Hematopoietic multipotent progenitor cell treated with erythropoietin and hydrocortisone succinate and interleukin-3 and kit ligand, for 17 days (in vitro differentiated cells): ENCODE measurements at places on chromosomes 2 and 18.

- no peak for DNase-seq
Observed at GRCh38 chr18:32907648-32908423, 135.0 kb upstream of the KLHL14 start.

GRCh38 chr18:45009756-45010155 lies 329.1 kb downstream of the SETBP1 start:
- no peak for DNase-seq

DNA sequence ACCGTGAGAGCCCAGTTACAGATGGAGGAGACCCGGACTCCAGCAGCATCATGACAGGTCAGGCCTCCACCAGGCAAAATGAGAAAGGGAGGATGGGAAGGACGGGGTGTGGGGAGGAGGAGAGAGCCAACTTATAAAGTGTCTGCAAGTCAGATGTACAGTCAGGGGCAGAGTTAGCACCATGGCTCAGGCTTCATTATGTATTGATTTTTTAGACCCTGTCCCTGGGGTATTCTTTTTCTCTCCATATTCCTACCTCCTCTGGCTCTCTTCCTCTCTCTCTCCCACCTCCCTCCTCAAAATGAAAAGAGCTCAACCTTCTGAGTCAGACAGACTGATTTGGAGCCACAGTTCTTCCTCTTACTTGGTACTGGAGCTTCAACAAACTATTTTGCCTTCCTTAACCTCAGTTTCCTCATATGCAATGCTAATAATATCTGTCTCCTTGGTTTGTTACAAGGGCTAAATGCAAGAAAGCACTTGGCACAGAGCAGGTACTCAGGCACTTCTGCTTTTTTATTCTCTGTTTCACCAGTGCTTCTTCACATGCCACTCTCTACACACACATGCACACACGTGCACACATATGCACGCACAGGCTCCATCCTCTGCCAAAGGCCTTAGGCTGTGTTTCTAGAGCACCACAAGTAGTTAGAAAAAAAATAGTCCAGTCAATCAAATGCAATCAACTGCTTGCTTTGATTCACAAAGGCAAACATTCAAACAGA lies 92.3 kb upstream of the PKDCC start:
- no peak for DNase-seq

DNA sequence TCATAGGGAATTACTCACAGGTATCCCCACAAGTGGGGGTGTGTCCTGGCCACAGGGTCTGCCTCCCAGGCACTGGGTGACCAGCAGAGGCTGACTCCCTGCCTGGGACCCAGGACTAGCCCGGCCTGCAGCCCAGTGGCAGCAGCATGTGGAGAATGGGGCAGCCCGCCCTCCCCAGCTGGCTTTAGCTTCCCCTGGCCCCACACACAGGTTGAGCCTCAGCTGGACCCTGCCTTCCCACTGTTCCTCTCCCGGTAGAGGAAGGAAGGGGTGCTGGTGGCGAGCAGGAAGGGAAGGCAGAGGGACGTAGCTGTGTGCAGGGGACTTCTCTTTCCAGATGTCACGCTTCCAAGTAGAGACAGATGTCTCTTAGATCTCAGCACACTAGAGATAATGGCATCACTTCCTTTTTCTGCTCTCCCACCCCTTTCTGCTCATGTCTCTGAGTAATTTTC lies 51.4 kb downstream of the EMILIN2 start:
- no peak for DNase-seq

DNA sequence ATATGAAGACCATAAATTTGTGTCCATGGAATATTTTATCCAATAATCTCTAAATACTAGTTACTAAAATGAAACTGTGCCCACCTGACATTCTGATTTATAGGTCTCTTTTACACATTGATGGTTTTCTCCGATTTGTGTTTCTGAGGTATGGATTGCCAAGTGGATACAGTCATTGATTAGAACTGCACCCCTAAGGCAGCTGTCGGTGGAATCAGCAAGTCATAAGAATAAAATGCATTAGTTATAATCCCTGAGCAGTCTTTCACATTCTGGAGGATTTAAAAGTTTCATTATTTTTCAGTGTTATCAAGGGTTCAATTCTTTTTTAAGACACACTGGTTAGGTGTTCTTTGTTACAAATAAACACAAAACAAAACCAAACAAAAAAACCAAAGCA lies 6.0 kb downstream of the CAVIN2 start:
- DNase-seq, result no peak

- no peak for DNase-seq
Observed at GRCh38 chr18:25081001-25081400, 271.0 kb downstream of the ZNF521 start.

GRCh38 chr2:49111456-49111855 lies 42.9 kb downstream of the FSHR start:
- DNase-seq, result no peak

- DNase-seq, result no peak
Observed at GRCh38 chr2:58494071-58494501, 253.0 kb upstream of the FANCL start.

- DNase-seq, result no peak
Observed at GRCh38 chr2:113209011-113209645, 35.4 kb downstream of the PSD4 start.

- DNase-seq, result no peak
Observed at GRCh38 chr18:7476386-7476785, 90.7 kb upstream of the PTPRM start.

DNA sequence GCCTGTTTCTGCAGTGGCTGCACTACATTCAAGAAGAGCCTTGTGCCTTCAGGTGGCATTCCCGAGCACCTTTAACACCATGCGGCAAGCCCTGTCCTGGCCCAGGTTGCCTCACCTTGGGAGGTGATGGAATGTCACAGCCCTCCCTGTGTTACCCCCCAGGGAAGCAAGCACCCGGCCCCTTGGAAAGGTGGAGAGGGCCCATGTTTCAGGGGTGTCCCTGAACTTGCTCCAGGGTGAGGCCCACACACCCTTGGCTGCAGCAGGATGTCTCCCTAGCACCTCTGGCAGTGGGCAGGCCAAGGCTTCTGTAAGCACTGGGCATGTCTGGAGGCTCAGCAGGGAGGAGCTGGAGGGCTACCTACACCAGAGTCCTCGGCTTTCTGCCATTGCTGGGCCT lies 29.3 kb upstream of the ACAA2 start:
- no peak for DNase-seq

- no peak for DNase-seq
Observed at GRCh38 chr2:78699696-78700095, 325.8 kb upstream of the REG3G start.

DNA sequence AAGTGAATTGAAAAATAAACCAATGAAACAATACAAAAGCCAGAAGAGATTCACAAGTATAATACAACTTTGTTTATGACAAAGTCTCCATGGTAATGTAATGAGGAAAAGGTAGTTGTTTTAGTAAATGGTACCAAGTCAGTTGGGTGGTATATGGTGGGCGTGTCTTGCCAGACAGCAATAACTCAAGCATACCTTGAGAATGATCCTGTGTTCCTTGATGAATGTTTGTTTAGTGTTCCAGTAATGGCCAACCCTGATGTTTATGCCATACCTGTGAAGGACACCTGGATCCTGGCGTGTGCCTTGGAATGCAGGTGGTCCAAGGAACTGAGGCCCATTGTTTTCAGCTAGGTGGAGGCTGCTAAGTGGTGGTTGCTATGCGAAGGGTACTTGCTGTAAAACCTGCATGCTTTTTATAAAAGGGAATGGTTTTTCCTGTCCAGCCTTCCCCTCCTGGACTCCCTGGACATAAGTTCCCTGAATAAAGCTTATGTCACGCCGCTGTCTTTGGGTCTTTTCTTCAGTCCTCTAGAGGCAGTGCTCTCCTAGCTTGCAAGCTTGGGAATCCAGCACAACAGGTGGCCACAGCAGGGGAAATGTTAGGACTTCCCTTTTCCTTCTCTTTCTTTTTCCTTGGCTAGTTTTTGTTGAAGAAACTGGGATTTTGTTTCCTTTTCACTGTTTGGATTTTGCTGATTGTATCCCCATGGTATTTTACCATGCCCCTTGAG lies 54.7 kb downstream of the MTA3 start:
- DNase-seq, result no peak

GRCh38 chr2:73293534-73294171 lies at the start of gene EGR4:
Gene EGR4, minus strand, starts transcription at chr2:73293548. Its CDS starts 231 bp downstream, at chr2:73293317.
- no peak for DNase-seq

GRCh38 chr2:187718092-187718491 lies 163.9 kb upstream of the TFPI start:
- no peak for DNase-seq

- DNase-seq, result no peak
Observed at GRCh38 chr2:202432776-202433175, 56.6 kb downstream of the BMPR2 start.

GRCh38 chr2:111638274-111638877 lies 245.6 kb downstream of the ANAPC1 start:
- no peak for DNase-seq

DNA sequence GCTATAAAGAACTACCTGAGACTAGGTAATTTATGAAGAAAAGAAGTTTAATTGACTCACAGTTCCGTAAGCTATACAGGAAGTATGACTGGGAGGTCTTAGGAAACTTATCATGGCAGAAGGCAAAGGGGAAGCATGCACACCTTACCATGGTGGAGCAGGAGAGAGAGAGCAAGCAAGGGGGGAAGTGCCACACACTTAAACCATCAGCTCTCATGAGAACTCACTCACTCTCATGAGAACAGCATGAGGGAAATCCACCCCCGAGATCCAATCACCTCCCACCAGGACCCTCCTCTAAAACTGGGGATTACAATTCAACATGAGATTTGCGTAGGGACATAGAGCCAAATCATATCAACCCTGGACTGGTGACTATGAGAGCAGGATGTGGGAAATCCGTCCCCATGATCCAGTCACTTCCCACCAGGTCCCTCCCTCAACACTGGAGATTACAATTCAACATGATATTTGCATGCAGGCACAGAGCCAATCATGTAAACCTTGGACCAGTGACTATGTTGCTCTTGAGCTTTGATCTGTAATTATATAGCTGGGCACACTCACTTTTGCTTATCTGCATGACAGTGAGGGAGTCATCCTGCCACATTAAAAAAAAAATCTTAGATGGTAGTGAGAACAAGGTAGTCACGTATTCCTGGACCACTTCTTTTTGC lies 12.9 kb downstream of the ADAM23 start:
- no peak for DNase-seq

- DNase-seq, result no peak
Observed at GRCh38 chr2:75012080-75012479, 53.6 kb downstream of the POLE4 start.

DNA sequence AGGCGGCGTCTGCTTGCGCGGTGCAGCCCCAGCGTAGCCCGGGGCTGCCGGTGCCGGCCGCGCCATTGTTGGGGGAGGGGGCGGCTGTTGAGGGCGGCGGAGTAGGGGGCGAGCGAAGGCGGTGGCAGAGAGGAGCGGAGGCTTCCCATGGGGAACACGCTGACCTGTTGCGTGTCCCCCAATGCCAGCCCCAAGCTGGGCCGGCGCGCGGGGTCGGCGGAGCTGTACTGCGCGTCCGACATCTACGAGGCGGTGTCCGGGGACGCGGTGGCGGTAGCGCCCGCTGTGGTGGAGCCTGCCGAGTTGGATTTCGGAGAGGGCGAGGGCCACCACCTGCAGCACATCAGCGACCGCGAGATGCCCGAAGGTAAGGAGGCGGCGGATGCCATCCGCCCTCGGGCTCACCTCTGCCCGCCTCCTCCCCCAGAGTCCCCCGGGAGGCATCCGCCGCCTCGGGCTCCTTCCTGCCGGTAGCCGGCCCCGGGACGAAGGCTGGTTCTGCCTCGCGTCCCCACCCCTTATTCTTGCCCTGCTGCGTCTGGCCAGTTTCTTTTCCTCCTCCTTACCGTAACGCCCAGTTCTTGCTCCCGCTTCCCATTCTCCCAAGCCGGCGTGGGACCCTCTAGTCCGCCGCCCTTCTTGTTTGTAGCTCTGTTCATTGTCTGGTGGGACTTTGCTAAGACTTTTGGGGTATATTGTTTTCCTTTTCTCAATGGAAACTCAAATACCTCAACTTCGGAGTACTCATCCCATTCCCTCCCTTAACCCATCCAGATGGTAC lies 500 bp downstream of the CCNYL1 start:
- no peak for DNase-seq
